ENCODE measurements at places on chromosomes 4 and X.

GRCh38 chrX:18833071-18833731, 125.8 kb downstream of the PPEF1 start:
- peak; percentile 11 for DNase-seq

GRCh38 chr4:180532691-180533090, 1710.5 kb upstream of the TENM3 start:
- DNase-seq: no peak

- DNase-seq: no peak
These were observed 5.6 kb upstream of the PRDX4 start for GRCh38 chrX:23661671-23662070.

DNA sequence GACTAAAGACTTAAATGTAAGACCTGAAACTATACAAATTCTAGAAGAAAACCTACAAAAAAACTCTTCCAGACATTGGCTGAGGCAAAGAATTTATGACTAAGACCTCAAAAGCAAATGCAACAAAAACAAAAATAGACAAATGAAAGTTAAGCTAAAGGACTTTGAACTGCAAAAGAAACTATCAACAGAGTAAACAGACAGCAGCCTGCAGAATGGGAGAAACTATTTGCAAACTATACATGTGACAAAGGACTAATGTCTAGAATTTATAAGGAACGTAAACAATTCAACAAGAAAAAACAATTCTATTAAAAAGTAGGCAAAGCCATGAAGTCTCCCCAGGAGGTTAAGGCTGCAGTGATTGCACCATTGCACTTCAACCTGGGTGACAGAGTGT, 9.1 kb downstream of the FAM47E start:
- no peak for DNase-seq

- no peak for DNase-seq
These were observed 199.4 kb downstream of the CHIC2 start for GRCh38 chr4:53865054-53865453.

DNA sequence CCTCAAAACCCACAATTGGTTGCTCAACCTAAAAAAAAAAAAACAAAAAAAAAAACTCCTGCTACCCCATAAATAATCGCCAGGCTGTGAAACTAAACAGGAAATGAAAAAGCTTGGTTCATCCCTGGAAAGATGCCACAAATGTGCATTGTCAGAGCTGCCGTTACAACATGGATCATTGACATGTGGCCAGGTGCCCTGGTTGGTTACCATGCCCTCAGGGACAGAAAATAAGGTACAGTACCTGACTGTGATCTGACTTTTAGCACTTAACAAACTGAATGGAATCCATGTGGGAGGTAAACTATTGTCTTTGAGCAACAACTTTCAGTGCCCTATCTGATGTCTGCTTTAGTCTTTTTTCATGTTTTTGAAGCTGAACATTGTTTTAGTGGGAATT, 118.0 kb upstream of the RPL34 start:
- no peak for DNase-seq

GRCh38 chrX:6968231-6968630, 179.3 kb upstream of the STS start:
- no peak for DNase-seq

GRCh38 chr4:2937986-2938385, 25.2 kb downstream of the NOP14 start:
- DNase-seq: no peak

DNA sequence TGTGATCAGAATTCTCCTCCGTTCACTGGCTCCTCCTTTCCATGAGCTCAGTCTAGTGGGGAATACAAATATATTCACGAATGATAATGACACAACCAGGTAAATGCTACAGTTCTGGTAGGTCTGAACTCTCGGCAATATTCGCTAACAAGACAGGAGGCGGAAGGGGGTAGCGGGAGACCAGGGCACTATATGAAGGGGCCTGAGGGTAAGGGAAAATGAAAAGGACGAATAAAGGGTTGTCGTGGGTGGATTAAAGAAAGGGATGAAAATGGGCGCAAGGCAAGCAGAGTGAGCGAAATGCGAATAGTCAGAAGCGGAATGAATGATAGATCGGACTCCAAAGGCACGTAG, 743 bp downstream of the NKAP start:
- no peak for DNase-seq

DNA sequence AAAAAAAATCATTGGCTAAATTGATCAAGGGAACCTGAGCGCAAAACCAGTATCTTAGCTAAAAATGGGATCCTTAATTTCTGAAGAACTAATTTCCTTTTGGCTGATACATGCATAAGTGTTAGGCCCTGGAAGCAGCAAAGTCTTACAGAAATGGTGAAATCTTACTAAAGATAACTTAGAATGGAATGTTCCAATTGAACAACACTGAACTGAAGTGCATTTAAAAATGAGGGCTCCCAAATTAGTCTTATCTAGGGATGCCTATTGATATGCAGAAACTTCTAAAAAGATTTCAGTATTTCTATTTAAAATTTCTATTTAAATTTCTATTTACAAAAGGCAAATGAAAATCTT, 120.7 kb upstream of the BANK1 start:
- DNase-seq: no peak

GRCh38 chr4:70895405-70895804, 6.8 kb upstream of the MOB1B start:
- no peak for DNase-seq

GRCh38 chrX:64975491-64975890, 759 bp downstream of the ZC4H2 start:
- DNase-seq: no peak

GRCh38 chr4:40228497-40229365, 31.9 kb downstream of the RHOH start:
- DNase-seq: no peak

DNA sequence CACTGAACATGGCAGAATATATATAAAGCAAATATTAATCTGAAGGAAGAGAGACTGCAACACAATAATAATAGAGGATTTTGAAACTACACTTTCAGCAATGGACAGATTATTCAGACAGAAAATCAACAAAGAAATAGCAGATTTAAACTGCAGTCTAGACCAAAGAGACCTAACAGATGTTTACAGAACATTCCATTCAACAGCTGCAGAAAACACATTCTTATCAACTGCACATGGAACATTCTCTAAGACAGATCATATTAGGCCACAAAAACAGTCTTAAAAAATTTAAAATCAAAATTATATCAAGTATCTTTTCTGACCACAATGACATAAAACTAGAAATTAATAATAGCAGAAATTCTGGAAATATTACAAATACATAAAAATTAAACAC, 27.1 kb downstream of the CENPE start:
- DNase-seq: no peak

- no peak for DNase-seq
These were observed 13.6 kb downstream of the G3BP2 start for GRCh38 chr4:75659512-75660031.

- DNase-seq: no peak
These were observed at the start of gene SMIM10L2A for GRCh38 chrX:135421932-135422809. TSS of gene SMIM10L2A (plus strand) at chrX:135421944. CDS start at chrX:135422132, 188 bp downstream.

DNA sequence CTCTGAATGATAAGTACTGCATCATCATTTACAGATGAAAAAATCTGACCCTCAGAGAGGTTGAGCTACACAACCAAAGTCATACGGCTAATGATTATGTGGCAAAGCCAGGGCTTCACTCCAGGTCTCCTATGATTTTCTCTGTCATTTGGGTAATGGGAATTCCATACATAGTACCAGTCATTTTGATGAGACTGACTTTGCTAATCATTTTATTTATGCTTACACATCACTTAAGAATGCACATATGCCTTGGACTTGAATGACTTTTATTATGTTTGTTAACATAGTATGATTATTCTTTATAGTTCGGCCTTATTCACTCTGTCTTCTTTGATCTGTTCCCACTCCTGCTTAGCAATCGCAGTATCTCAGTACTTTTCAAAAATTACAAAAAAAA, 255.1 kb upstream of the GPRIN3 start:
- no peak for DNase-seq

- no peak for DNase-seq
These were observed 888 bp downstream of the RAB28 start for GRCh38 chr4:13483136-13483767.
